ENCODE measurements at places on chromosomes 7 and 10.

DNA sequence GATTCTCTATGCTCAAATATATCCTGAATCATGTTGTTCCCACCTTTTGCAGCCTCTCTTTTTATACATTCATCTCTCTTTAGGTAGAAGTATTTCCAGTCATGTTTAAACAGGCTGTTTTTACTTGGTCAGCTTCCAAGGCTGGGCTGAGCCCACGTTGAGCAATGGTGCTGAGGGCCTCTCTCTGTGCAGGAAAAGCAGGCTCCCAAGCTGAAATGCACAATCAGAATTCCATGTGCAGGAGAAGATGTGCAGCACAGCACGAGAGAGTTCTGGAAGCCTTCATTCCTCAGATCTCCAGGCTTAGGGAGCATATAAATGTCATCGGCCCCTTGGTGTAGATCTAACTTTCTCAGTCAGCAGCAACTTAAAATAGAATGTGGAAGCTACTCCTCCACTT, 588.5 kb downstream of the TNS3 start:
- DNase-seq = no peak

- DNase-seq = no peak
These were observed 184.2 kb upstream of the TMEM196 start for GRCh38 chr7:19957664-19958063.

DNA sequence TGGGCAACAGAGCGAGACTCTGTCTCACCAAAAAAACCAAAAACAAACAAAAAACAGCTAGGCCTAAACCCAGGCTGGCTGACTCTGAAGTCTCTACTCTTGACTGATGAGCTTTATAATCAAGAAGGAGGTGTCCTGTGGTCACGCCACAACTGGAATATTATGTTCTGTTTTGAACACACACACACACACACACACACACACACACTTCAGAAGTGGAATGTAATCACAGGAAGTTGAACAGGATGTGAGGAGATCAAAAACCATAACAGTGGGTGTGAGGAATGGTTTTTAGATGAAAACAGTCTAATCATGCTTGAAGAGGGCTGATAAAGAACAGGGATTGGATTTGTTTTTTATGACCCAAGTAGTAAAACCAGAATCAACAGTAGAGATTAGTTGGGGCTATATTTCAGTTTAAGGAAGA, 51.1 kb upstream of the IL6 start:
- DNase-seq = peak; percentile 45

GRCh38 chr10:24822590-24822989, 98.9 kb upstream of the ARHGAP21 start:
- DNase-seq = peak; percentile 44

DNA sequence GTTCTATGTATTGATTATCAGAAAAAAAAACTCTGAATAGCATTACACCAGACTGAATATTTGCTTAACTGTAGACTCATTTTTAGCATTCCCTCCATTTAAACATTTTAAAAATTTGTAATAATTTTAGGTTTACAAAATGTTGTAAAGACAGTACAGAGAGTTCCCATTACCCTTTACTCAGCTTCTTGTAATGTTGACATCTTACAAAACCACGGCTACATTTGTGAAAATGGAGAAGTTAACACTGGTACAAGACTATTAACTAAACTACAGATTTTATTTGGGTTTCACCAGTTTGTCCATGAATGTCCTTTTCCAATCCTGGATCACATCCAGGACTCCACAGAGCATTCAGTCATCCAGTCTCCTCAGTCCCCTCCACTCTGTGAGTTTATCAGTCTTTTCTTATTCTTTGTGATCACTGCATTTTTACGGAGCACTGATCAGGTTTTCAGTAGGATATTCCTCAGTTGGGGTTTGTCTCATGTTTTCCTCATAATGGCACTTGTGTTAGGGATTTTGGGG, 130.0 kb upstream of the EEPD1 start:
- no peak for DNase-seq

GRCh38 chr10:72730479-72730878, 38.5 kb downstream of the MCU start:
- no peak for DNase-seq

GRCh38 chr10:48568131-48568530, 36.7 kb downstream of the ARHGAP22 start:
- no peak for DNase-seq

DNA sequence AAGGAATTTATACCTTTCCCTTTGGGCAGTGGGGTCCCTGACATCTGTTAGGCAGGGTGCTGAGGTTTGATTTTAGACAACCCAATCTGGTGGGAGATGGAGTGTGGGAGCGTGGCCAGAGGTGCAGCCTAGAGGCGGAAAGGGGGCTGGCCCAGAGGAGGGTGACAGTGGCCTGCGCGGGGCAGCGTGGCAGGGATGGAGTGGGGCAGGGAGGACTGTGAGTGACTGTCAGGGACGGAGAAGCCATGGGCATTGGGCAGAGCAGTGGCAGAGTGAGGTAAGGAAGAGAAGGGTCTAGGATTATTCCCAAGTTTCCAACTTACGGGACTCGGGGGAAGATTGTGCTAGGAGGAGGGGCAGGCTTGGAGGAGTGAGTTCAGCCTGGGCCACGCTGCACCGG, 181.9 kb downstream of the CCDC3 start:
- no peak for DNase-seq

DNA sequence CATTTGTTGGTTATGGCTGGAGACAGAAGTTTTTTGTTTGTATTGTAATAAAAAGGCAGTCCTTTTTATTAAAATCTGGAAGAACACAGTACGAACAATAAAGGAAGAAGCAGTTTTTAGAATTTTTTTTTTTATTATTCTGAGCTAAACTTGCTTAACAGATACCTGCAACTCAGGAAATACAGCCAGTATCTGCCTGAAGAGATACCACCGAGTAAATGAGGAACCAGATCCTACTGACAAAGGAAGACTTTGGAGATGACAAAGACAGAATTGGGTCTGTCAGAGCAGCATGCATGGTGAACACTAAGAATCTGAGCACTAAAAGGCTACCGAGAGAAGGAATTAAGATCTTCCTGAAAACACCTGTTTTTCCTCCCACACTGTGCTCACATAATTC, 1335.9 kb upstream of the SORCS1 start:
- DNase-seq = no peak

- DNase-seq = no peak
These were observed 459.4 kb downstream of the GPAM start for GRCh38 chr10:111724121-111724520.

DNA sequence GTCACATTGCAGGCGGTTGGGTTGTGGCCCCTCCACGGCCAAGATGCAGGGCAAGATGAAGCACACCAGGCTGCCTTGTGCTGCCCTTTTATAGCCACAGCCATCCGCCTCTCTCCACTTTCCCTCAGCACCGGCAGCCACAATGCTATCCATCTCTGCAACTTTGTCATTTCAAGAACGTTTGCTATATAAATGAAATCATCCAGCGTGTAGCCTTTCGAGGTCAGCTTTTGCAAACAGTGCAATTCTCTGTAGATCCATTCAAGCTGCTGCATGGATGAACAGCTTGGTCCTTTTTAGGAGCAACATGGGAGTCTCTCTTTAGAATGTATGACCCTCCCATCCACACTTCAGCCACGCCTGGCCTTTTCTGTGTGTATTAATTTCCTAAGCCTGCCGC, 6.4 kb upstream of the IL15RA start:
- DNase-seq = no peak

GRCh38 chr7:70456719-70457118, 675.2 kb upstream of the GALNT17 start:
- no peak for DNase-seq

DNA sequence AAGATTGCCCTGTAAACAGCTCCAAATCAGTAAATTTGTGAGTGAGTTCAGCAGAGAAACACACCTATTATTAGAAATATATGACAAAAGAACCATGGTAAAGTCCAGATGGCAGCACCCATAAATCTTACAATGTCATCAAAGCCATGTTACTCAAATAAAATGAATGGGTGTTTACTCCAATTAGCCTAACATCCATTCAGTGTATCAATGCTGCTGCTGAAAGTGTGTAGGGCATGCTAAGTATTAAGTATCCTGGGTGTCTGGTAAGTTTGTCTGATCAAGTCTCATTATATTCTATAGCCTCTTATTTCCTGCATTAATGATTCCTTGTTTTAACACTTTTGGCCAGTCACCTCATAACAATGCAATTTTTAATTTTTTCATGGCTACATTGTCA, 185.5 kb upstream of the STEAP4 start:
- DNase-seq = no peak

DNA sequence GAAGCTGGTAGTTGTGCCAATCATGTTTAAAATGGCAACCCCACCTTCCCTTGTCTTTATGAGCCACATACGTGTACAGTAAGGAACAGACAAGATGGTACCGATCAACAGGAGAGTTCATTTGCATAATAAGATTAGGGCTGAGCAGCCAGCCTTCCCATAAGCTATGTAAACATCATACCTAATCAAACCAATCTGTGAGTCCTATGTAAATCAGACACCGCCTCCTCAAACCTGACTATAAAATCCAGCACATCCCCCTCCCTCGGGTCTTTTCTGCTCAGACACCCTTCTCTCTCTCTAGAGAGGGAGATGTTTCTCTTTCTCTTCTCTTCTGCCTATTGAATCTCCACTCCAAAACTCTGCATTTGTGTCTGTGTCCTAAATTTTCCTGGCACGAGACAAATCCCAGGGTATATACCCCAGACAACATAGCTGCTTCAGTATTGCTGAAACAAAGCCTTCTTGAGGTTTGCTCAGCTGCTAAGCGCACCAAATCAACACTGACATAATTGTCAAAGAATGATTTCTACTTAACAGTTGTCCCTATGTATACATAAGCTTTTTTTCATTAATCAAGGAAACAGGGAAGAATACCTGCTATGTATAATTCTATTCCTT, 279.2 kb downstream of the THSD7A start:
- no peak for DNase-seq

- no peak for DNase-seq
These were observed 9.3 kb downstream of the DNAJB9 start for GRCh38 chr7:108578937-108579336.

DNA sequence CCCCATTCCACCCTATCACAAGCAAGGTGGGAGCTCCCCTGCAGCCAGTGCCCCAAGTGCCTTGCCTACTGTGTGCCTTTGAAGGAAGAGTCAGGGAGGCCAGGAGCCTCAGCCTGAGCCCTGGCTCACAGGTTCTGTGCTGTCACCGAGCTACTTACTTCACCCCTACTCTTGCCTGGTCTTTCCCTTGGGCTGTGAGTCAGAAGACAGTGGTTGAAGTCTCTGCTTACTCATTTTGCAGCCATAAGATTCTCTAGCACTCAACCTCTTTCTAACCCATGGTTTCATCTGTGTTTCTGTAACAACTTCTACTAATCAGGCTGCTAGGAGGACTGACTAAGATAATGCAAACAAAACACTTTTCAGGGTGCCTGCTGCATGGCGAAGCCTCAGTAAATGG, 114.5 kb downstream of the PLCE1 start:
- peak; percentile 8 for DNase-seq

- DNase-seq = no peak
These were observed 165.3 kb downstream of the AGMO start for GRCh38 chr7:15396210-15397158.

DNA sequence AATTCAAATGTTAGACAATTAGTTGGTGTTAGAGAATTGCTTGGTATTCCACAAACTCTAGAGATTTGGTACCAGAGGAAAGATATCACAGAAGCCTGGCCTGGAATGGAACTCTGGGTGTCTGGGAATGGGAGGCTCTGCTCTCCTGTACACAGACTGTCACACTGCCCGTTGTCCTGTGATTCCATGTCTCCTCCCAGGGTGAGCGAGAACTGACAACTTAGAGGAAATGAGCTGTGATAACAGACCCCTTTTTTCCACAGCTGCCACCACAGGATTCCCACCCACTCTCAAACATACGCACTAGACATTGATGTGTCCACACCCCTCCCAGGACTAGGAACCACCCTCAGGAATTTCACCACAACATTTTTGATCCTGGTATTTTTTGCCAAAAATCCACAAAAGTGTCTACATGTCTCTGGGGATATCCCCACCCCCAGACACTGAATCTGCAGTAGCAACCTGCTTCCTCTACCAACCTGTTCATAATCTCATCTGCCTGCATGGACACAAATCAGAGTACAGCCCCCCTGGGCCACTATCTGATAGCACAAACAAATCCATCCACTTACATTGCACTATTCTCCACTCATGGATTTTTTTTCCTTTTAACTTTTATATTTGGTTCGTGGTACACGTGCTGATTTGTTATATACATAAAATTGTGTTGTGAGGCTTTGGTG, 4.7 kb downstream of the ZNF273 start:
- DNase-seq = no peak

- DNase-seq = no peak
These were observed 188.8 kb downstream of the RAPGEF5 start for GRCh38 chr7:22168129-22168634.

GRCh38 chr10:3136763-3137611, 35.6 kb downstream of the PITRM1 start:
- no peak for DNase-seq

DNA sequence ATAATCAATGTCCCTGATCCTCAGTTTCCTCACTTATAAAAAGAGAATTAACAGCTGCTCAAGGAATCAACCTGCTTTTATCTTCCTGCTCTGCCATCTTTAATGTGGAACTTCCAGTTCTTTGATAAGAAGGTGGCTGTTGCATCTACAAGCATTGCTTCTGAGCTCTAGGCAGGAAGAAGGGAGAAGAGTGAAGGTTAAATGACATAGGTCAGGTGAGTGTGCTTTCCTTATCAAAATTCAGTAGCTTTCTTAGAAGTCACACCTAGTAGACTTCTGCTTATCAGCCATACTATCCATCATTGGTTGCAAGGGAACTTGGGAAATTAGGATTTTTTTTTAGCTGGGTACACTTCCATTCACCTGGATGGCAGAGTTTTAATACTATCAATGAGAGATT, 24.0 kb upstream of the KIF20B start:
- DNase-seq = no peak

GRCh38 chr7:154837087-154837486, 165.8 kb downstream of the PAXIP1 start:
- DNase-seq = no peak

GRCh38 chr10:97904018-97904381, 54.4 kb downstream of the GOLGA7B start:
- DNase-seq = no peak

GRCh38 chr7:4024806-4025205, 657.3 kb upstream of the FOXK1 start:
- DNase-seq = no peak

- DNase-seq = no peak
These were observed 83.3 kb downstream of the ELMO1 start for GRCh38 chr7:37365405-37365804.

DNA sequence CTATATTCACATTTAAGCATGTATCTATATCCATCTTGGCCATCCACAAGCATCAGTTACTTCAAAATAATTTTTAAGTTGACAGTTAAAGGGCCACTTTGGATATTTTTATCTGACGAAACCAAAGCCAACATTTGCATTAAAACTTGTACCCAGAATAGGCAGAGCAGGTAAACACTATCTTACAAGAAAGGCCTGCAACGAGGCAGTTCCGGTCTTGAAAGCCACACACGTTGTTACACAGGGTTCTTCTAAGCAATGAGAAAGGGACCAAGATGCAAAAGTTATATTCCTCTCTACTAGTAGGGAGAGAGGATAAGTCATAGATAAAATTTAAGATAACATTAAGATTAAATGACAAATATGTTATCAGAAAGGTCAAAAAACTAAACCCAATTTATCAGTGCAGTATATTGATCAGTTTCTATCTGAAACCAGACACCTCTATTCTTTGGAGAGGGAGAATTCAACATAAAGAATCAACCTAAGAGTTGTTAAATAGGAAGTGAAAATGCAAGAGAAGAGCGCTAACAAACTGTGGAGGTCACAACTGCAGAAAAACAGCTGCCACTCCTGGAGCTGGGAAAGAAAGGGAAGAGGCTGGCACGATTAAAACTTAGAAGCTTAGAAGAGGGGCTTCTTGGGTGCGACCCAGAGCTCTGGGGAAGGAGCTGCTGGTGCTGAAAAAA, 701.3 kb downstream of the TNS3 start:
- no peak for DNase-seq

All from stimulated activated CD4-positive, alpha-beta T cell treated with anti-CD3 and anti-CD28 coated beads, Interleukin-1b, Interleukin-23, amount 100 ng/mL, for 48 hours (primary cell).